Endodermal cell (in vitro differentiated cells): ENCODE measurements at places on chromosomes 12 and 14. TPM values are rescaled to one million over a fixed set of nuclear protein-coding genes. Genes with fewer than 3 reads are reported as not detected.

- DNase-seq, result peak; percentile 73
Measured at GRCh38 chr12:68559984-68560850, 50.5 kb upstream of the RAP1B start.

The PTGER2 gene
- 0.45 TPM in 1 of 3 replicates, not detected in the others for total RNA-seq

- peak; percentile 55 for DNase-seq
Measured at GRCh38 chr12:117968151-117968789, 520 bp downstream of the KSR2 start.

The KRT72 gene
- total RNA-seq, result not detected in 3 replicates

DNA sequence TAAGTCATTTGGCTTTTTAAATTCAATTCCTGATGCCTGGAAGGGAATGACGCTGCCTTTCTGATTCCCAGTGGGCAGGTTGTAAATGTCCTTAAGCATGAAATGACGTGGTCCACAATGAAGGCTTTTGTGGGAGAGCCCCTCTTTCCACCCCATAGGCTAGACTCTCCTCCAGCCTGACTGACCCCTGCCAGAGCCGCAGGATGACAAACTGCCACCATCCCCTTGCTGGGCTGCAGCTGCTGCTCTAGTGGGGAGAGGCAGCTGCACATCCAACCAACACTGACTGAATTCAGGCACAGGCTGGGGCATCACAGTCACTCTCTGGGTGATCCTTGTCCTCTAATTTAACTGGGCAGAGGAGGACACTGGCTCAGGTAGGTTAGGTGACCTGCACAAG lies 6.3 kb downstream of the TSPAN11 start:
- DNase-seq, result peak; percentile 26

The LRTM2 gene
- 0.40 TPM in 1 of 2 replicates, not detected in the other for total RNA-seq

DNA sequence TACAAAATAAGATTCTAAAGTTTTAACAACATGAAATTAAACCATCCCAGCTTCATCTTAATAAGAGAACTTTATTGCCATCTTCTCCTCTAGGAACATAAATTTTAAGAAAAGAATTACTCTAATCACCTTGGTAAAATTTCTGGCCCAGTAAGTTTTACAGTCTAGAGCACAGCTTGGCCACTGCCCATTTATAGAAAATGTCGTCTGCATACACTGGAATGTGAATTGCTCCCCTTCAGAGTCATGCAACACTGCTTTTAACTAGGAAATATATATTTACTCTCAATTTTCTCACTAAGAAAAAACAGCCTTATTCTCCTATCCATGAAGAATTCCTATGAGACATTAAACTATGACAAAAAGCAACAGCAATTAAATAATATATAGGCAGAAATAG lies 48.2 kb downstream of the KCNC2 start:
- no peak for DNase-seq

DNA sequence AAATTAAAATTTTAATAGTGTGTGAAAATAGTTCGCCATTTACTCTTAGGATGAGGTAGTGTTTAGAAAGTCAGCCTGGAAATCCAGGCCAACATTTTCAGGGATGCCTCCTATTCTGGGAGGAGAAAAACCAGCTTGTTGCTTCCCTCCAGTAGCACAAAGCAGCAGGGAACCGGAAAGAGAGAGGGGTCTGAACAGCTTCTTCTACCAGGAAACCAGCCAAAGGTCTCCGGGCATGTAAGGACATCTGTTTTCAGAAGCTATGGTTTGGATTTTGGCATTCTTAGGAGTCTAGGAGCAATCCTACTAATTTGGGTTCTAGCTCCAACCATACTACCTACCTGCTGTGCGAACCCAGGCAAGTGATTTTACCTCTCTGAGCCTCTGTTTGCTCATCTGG lies 85.3 kb downstream of the DPF3 start:
- DNase-seq, result no peak
